ENCODE measurements at places on chromosomes 7 and 10.

DNA sequence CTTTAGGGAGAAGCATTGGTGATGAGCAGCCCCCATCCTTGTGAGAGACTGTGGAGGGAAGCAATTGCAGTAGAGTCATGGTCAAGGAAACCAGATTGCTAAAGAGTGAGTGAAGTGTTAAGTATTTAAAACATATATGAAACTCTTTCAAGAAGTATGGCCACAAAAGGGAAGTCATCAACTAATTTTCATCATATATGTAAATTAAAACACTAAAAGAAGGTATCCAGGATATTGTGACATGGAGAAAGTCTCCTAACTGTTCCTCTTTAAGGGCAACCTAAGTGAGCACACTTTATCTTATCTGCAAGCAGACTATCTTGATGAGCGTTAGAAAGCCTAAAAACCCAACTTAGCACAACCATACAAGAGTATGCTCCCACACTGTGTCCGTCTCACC is 69.7 kb downstream of the CD36 start:
- no peak for DNase-seq

DNA sequence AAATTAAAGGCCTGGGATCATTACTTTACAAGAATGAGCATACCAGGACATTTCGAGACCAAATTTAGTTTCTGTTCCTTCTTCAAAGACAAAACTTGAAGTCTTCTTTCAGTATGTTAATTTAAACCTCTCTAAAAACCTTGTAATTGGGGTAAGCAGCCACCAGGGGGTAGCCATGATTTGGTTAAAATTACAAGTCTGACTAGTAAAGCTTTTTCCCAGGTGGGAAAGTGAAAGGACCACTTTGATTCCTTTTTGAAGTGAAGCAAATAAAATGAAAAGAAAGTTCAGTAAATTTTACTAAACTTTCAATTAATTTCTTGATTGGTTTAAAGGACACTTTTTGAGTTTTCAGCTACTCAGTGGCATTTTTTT is 294.3 kb downstream of the BBS9 start:
- no peak for DNase-seq

- no peak for DNase-seq
Measured at GRCh38 chr7:102024769-102025391, 207.5 kb downstream of the CUX1 start.

DNA sequence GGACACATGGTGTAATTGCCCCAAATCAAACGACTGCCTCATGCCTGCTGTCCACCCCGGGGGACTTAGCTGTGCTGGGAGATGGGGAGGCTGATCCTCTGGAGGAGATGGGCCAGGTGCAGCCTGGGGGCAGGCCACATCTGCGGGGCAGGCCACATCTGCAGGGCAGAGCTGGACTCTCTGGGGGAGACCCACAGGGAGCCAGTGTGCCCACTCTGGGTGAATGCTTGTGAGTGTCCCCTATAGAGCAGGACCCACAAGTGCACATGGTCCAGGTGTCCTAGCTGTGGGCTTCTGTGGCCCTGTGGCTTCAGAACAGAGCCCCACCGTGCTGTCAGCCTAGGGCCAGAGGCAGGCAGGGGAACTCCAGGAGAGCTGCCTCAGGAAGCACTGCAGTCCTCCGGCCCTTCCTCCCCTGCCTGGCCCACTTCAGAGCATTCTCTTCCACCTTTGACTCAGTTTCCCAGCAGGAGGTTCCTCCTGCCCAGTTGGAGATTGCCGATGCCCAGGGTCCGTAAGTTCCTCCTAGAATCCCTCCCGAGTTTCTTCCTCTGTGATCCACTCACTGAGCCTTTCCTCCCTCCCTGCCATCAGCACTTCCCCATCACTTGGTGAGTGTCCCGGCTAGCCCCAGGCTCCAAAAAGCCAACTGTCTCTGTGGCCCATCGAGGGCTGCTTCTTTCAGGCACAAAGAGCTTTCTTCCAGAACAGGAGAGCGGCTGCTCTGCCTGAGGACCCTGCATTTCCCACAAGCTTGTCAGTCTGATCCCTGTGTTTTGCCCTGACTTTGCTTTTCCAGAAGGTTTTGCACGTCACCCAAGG is 50.3 kb downstream of the ADCYAP1R1 start:
- DNase-seq: no peak

DNA sequence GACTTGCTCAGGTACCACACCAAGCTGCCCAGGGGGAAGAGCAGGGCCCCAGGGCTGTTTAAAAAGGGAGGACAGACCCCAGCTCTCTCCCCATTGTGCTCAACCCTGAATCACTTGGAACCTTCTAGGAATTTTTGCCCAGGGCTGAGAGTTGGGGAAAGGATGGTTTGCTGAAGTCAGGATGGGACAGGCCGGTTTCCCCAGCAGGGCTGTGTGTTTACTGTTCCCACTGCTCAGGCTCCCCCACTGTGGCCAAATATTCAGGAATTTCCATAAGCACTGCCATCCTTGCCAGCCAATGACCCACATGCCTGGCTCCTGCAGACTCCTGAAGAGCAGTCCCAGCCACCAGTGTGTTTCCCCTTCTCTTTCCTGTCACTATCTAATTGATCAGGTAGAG is 120.7 kb downstream of the WDFY4 start:
- no peak for DNase-seq

GRCh38 chr7:84055904-84056605 is 138.5 kb downstream of the SEMA3A start:
- no peak for DNase-seq

DNA sequence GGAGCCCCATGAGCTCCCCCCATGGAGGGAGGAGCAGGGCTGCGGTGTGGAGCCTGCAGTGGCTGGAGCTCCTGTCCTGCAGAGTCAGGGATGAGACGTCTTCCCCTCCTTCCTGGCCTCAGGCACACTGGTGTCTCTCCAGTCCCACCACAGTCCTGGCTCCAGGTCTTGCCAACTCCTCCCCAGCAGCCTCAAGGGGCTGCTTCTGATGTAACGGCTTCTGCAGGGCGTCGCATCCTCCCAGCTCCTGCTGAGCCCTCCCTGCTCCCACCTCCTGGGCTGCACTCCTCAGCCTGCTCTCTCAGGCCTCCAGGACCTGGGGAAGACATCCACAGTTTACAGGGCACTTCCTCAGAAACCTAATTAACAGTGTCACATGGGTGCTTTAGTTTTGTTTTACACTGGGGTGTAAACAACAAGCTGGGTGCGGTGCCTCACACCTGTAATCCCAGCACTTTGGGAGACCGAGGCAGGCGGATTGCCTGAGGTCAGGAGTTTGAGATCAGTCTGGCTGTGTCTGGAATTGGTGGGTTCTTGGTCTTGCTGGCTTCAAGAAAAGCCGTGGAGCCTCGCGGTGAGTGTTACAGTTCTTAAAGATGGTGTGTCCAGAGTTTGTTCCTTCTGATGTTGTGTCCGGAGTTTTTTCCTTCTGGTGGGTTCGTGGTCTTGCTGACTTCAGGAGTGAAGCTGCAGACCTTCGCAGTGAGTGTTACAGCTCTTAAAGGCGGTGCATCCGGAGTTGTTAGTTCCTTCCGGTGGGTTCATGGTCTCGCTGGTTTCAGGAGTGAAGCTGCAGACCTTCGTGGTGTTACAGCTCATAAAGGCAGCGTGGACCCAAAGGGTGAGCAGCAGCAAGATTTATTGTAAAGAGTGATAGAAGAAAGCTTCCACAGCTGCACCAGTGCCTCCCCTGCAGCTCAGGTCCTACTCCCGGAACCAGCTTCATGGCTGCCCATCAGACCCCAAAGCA is 95.0 kb downstream of the PAXIP1 start:
- DNase-seq: no peak

DNA sequence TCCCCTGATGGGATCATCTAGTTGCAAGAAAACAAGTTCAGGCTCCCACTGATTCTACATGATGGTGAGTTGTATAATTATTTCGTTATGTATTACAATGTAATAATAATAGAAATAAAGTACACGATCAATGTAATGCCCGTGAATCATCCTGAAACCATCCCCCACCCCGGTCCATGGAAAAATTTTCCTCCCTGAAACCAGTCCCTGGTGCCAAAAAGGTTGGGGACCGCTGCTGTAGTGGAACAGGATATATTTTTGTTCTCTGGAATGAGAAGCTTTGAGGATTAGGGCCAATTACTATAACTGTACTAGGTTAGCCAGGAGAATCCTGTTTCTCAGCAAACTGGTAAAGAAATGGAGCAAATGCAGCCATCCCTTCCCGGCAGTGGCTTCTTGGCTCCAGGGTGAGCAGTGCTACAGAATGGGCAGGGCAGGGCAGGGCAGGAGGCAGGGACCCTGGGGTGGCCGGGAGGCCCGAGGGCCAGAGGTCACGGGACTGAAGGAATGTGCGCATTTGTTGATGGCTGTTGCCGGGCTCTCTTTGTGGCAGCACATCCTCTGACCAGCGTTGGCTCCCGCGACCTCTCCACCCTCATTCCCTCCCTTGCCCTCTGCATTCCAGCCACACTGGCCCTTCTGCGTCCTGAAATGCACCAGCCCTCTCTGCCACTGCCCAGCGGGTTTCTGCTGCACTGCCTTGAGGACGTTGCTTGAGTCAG is 162.3 kb upstream of the NPS start:
- no peak for DNase-seq

GRCh38 chr10:72050873-72051272 is 37.5 kb downstream of the SPOCK2 start:
- no peak for DNase-seq

- DNase-seq: no peak
Measured at GRCh38 chr7:95472581-95473161, 13.1 kb upstream of the ASB4 start.

- DNase-seq: no peak
Measured at GRCh38 chr10:80504158-80504811, 33.4 kb upstream of the SH2D4B start.
